NCI-H2029 (cell line): ENCODE measurements at places on chromosomes 2 and 18.

DNA sequence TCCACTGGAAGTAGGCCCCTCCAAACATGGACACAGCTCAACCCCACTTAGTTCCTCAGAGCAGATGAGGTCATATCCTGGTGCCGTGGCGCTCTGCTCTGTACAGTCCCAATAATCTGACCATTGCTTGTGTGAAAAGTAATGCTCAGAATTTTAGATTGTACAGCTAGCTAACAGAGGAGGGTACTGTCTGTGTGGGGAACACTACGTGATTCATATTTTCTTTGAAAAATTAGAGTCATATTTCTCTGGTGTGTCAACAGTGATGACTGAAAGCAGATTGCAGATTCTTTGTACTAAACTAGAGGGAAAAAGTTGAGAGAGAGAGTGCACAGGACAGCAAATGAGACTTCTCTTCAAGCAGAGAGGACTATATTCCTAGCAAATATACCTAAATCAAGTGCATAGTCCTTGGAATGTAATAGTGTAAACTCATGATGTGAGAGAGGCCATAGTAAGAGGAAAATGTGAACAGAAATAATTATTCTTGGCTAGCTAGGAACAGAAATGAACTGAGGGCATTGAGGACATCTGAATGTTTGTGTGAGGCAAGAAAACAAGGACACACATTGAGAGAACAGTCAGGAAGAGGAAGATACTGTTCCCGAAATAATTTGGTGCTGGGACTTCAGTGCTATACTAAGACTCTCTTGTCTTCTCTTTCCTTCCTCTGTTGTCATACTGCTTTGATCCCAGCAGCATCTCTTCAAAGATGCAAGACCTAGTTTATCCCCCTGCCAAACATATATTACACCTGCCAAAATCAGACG is 157.0 kb upstream of the RND3 start:
- DNase-seq: no peak

DNA sequence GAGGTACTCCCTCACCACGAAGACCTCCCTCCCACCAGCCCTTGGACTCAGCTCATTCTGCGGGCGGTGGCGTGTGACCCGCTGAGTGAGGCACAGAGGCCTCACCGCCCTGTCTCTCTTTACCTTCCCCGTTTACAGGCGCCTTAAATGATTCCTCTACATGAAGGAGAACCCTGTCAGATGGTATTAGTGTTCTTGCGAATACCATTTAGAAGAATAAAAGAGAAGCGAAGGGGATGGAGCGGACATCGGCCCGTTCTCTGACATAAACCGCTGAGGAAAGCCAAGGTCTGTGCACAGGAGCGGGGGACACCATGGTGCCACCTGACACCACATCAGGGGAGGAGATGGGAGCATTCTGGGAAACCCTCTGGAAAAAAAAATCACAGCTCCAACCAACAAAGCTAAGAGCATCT is 179.8 kb downstream of the HDAC4 start:
- no peak for DNase-seq

DNA sequence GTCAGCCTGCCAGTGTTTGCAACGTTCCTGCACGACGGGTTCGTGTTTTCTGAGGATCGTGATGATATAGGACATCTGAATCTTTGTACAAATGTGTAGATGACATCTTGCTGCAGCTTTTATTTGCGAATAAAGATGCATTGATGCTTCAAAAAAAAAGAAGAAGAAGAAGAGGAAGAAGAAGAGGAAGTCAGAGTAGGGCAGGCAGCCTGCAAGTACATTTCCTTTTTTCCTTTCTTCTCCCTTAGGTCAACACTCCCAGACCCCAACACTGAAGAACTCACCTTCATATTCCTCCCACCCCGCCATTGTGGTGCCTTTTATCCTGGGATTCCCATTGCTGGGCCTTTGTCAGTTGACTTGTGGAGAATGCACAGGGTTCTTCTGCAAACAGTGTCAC is 91.5 kb downstream of the FHOD3 start:
- no peak for DNase-seq

DNA sequence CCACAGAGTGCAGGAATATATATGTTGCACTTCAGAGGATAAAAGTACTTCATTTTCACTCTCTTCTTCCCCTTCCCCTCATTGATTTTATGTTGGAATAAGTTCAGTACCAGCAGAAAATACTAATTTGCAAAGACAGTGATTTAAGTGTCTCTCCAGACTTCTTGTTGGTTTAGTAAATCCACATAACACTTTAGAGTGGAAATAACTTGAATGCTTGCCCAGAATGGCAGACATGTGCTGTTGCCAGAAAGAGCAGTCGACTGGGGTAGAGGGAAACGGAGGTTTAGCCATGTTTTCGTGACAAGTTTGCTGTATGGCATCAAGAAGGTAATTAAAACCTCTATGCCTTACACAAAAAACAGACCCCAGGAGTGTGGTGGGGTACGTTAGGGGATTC is 246.0 kb upstream of the CXCR4 start:
- peak; percentile 49 for DNase-seq

DNA sequence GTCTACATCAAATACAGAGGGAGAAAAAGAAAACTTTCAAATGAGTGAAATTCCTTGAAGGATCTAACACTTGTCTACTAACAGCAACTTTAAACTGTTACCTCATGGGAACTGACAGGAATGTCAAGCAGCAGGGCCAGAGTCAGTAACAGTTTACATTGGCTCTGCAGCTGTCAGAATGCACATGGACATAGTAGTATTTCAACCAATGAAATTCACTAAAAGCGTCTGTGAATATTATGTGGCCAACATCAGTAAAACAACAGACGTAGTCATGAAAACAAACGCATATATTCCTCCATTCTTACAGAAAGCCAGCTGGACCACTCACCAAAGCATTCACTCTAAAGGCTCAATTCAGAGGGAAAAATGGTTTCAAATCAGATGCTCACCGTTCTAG is 79.3 kb upstream of the RNU4ATAC start:
- DNase-seq: no peak

DNA sequence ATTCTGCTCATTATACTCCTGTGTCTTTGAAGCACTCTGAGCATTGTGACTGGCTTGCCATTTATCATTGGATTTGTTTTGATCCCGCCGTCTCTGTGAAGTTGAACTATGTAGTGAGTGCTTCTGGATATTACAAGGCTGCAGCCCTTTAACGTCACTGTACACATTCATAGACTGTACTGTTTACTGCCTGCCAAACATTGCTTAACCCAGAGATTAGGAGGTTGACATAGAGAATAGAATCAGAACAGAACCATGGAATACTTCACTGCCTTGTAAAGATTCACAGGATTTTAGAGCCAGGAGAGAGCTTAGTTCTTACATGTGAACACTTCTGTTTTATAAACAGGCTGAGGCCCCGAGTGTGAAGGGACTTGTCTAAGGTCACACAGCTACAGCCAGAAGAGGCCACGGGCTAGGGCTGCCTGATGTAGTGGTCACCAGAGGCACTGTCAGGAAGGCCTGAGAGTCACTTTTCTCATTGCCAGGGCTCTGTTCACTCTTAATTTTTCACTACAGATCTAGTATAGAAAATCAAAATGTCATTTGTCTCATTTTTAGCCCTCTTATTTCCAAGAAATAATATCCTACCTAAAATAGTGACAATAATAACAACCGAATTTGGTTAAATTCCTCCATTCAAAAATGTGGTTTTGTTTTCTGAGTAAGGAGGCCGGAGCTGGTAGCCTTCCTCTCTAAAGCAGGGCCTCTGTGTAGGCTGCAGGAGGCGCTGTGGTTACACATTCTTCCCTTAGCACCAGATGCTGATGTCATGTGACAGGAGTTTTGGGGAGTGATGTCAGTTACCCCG is 87.9 kb downstream of the UGGT1 start:
- no peak for DNase-seq

GRCh38 chr18:50079571-50080295 is 115.2 kb downstream of the MYO5B start:
- peak; percentile 91 for DNase-seq

GRCh38 chr2:14552818-14553217 is 79.7 kb upstream of the LRATD1 start:
- DNase-seq: no peak
